ENCODE measurements at places on chromosomes 5 and 9. TPM values are rescaled to one million over a fixed set of nuclear protein-coding genes. Genes with fewer than 3 reads are reported as not detected.

The CDC42SE2 gene
- total RNA-seq = 44.8 TPM

The PCDHA6 gene
- 0.13 TPM for total RNA-seq

The DAPK1 gene
- 28.0 TPM for total RNA-seq

The PSIP1 gene
- total RNA-seq = 61.6 TPM

The SOHLH1 gene
- total RNA-seq = not detected

The BNIP1 gene
- total RNA-seq = 15.0 TPM

The SARDH gene
- total RNA-seq = 0.12 TPM

The SPRY4 gene
- total RNA-seq = 12.5 TPM

The CD74 gene
- not detected for total RNA-seq

The BRIX1 gene
- 60.8 TPM for total RNA-seq

The ALDH1A1 gene
- total RNA-seq = 5,648 TPM

The SEMA5A gene
- not detected for total RNA-seq

The AGXT2 gene
- total RNA-seq = not detected

The CCDC171 gene
- 0.33 TPM for total RNA-seq

The CMYA5 gene
- 0.09 TPM for total RNA-seq

The C9 gene
- total RNA-seq = not detected

The TMC1 gene
- not detected for total RNA-seq

The SLC27A4 gene
- 46.4 TPM for total RNA-seq

The MAP1B gene
- 38.7 TPM for total RNA-seq

Measured in A549 treated with dexamethasone at 1 μM for 4 hours (cell line).